ENCODE measurements at places on chromosomes 3 and 15.
A peak's percentile ranks its signal among the peaks of the same experiment; 100 is the strongest.

DNA sequence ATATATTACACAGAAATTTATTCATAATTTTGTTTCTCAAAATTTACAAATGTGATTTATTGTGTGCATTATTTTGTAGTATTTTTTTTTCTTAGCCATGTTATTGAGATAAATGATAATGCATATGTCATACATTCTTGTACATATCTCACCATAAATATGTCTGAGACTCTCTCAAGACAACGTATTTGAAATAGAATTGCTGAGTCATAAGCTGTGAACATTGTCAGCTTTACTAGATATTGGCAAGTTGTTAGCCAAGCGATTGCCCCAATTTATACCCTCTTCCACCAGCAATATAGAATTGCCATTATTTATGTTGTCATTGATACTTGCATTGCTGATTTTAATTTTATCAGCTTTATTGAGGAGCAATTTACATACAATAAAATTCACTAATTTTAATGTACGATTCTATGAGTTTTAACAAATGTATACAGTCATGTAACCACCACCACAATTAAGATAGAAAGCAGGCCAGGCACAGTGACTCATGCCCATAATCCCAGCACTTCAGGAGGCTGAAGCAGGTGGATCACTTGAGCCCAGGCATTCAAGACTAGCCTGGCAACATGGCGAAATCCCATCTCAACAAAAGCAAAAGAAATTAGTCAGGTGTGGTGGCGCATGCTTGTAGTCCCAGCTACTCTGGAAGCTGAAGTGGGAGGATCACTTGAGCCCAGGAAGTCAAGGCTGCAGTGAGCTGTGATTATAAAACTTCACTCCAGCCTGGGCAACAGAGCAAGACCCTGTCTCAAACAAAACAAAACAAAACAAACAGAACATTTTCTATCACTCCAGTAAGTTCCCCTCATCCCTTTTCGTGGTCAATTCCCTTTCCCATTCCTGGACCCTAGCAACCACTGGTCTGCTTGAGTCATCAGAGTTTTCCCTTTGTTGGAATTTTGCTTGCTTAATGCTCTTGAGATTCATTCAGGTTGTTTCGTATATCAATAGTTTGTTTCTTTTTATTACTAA is 373.1 kb downstream of the MFSD1 start:
- DNase-seq, result no peak

- no peak for DNase-seq
These were observed 273.9 kb upstream of the LRTM1 start for GRCh38 chr3:55201779-55202178.

GRCh38 chr15:88083811-88084760 is 172.5 kb downstream of the NTRK3 start:
- peak; percentile 6 for DNase-seq

GRCh38 chr3:20701641-20702040 is 515.6 kb upstream of the SGO1 start:
- no peak for DNase-seq

All from SK-N-MC (cell line).